HS-27A (cell line): ENCODE measurements at places on chromosomes 6 and 20.

DNA sequence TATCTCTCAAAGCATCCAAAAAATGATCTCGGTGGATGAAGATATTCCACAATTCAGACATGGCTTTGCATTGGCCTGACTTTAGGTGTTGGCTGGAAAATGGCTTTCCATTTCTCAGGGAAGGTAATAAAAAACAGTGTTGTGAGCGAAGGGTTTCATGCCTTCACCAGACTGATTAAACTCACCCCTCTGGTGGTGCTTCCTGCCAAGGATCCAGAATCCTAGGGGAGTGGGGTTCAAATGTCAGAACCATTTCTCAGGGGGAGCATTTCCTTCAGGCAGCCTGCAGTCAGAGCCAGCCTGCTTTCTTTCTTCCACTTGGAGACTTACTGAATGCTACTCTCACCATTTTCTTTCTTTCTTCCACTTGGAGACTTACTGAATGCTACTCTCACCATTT is 45.7 kb upstream of the SMIM28 start:
- no peak for DNase-seq

DNA sequence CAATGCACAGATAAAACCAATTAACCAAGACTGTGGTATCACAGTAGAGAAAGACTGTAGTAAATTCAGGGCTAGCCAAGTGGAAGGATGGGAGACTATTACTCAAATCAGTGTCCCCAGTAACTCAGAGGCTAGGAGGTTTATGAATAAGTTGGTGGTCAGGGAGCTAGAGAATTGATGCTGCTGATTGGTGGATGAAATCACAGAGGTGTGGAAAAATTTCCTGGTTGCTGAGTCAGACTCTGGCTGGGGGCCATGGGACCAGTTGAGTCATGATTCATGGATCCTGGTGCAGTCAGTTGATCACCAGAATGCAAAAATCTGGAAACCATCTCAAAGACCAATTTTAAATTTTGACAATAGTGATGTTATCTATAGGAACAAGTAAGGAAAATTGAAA is 555.9 kb downstream of the C6orf118 start:
- DNase-seq: no peak

- no peak for DNase-seq
Observed at GRCh38 chr6:48024956-48025355, 86.0 kb downstream of the PTCHD4 start.

- DNase-seq: no peak
Observed at GRCh38 chr20:44683263-44684046, 31.7 kb upstream of the CCN5 start.

- DNase-seq: no peak
Observed at GRCh38 chr6:68013780-68014515, 621.1 kb upstream of the ADGRB3 start.

DNA sequence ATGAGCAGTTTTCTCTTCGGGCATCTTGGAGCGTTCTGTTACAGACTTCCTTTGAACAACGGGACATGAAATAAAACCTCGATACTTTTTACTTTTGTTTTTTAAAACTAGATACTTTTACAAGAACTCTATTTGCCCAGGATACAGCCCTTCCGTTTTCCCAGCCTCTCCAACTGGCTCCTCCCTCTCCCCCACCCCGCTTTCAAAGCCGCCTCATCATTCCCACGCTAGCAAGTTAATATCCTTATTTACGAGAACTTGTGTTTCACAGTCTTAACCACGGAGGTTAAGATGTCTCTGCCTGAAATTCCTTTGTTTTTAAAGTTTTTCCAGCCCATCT is 241 bp upstream of the CFAP206 start:
- no peak for DNase-seq

DNA sequence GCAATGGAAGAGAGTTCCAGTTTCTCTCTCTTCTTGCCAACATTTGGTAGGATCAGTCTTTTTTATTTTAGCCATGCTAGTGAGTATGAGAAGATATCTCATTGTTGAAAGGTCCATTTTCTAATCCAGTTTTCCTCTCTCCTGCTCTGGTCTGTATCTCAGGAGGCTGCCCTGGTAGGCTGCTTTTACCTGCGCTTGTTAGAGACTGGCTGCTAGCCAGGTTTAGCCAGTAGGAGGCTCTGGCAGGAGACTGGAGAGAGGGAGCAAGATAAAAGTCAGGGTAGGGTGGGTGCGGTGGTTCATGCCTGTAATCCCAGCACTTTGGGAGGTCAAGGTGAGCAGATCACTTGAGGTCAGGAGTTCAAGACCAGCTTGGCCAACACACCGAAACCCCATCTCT is 68.6 kb upstream of the FOXP4 start:
- no peak for DNase-seq

DNA sequence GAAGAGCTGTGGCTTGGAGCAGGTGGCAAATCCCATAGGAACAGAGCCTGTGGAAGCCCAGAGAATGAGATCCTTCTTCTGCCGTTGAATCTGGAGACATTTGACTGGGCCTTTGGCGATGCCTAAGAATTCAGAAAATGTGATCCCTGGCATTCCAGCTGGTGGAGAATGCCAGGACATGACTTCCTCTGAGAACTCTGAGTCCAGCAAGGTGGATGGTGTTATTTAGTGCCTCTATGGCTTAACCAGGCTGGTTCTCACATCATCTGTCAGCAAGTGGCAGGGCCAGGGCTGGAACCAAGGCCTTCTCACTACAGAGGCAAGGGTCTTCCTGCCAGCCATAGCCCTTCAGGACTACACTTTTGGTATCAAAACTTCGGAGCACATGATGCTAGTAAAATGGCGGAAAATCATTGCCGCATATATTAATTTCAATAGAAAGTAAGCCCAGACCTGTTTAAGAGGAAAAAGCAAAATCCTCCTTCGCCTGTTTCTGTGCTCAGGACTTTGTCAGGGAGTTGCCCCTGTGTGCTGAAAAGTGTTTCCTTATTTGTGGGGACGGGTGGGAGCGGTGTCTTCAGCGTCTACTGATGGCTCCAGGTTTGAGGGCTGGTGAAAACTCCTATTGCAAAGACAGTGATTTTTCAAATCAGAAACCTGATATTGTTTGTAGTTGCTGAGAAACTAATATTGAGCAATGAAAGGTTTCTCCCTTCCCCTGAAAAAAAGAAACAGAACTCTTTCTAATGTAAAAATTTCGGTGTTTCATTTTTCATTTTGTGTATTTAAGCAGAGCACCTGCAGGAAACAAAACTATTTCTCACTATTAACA is 23.9 kb downstream of the DUSP22 start:
- DNase-seq: no peak

DNA sequence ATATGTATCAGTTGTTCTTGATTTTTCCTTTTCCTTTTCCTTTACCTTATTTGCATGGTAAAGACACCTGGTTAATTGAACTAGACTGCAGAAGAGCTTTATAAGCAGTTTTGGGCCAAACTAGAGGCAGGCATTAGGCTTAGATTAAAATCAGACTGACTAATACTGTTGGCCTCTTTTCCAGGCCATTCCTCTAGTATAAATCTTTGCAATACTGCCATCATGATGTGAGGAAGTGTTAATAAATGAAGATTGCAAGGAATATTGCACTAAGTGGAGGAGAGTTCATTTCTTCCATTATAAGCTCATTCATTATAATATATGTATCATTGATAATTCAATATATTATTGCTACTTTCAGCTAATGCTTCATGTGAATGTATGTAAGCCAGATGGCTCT is 163.8 kb downstream of the MMUT start:
- peak; percentile 7 for DNase-seq

DNA sequence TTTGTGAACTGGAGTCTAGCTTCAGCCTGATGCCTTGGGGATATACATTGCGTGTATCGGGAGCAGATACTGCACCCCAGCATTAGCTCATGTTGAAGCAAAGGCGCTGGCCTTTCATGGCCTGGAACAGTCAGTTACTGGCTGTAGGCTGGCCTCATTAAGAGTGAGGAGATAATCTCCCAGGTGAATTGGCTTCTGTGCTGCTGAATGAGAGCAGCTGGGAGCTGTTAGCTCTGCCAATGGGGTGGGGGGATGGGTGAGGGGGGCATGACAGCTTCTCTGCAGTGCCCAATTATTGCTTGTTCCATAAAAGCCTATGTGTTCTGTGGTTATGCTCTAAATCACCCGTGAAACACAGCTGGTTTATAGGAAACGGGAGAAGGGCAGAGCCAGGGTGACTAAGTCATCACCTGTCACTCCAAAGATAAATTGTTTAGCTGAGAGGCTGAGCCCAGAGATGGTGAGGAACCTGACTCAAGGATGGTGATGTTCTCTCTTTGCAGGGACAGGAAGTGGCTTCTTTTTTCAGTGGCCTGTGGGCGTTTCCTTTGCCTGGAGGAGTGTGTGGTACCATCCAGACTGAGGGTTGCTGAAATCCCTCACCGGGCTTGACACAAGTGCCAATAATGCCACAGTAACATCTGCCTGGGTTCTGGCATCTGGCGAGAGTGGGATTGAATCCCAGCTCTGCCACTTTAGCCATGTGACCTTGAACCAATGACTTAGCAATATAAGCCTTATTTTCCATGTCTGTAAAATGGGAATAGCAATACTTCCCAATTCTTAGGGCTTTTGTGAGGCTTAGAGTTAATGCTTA is 170.8 kb downstream of the BCAS1 start:
- DNase-seq: no peak

GRCh38 chr6:22621701-22622100 is 52.3 kb downstream of the HDGFL1 start:
- DNase-seq: no peak

GRCh38 chr6:130376936-130377335 is 11.1 kb downstream of the TMEM200A start:
- DNase-seq: no peak

- DNase-seq: peak; percentile 40
Observed at GRCh38 chr20:5863040-5863833, 87.1 kb downstream of the TRMT6 start.

DNA sequence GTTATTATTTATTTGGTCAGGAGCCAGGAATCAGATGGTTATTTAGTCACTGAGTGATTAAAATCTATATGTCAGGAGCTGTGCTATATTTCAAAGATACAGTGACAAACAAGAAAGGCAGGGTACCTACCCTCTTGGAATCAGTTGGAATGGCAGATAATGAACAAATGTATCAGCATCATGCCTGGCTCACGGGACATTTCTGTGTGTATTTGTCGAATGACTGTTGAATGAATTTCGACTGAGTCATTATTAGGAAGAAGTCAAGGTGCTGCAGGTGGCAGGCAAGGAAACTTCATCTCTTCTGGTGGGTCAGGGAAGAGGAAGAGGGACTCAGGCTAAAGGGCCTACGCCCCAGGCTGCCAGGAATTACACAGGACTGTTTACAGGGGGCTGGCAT is 13.6 kb downstream of the PKIG start:
- no peak for DNase-seq

- DNase-seq: no peak
Observed at GRCh38 chr6:5517796-5518195, 256.5 kb downstream of the FARS2 start.

DNA sequence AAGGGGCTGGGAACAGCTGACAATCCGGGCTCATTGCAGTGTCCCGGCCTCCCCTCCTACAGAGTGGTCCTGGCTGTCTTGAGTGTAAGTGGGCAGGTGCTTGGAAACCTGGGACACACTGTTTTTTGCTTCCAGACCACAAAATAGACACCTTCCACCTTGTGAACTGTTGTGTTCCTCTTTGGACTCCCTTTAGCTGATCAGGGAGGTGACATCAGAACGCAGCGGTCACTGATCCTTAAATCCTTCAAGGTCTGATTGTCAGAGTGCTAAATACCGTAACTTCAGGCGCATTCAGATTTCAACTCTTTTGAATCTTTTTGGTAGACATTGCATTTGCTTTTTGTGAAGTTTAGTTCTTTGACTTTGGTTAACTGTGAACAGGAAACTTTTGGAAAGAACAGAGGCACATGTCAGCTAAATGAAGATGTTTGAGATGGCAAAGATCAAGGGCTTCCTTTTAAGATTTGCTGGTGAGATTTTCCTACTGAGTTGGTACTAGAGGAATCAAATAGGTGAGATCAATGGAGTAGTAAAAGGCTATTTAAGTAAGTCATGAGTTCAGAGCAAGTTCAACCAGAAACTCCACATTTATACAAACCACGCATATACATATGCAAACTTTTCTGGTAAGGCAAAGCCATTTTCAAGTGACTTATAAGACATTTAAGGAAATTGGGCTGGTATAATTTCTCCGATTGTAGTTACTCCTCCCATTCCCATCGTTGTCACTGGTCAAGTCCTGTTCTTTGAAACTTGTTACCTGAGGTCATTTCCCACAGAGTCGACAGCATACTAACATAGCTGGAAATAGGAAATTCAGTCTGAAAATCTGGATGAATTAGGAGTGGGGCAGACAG is 6.3 kb downstream of the PPP1R3G start:
- no peak for DNase-seq

DNA sequence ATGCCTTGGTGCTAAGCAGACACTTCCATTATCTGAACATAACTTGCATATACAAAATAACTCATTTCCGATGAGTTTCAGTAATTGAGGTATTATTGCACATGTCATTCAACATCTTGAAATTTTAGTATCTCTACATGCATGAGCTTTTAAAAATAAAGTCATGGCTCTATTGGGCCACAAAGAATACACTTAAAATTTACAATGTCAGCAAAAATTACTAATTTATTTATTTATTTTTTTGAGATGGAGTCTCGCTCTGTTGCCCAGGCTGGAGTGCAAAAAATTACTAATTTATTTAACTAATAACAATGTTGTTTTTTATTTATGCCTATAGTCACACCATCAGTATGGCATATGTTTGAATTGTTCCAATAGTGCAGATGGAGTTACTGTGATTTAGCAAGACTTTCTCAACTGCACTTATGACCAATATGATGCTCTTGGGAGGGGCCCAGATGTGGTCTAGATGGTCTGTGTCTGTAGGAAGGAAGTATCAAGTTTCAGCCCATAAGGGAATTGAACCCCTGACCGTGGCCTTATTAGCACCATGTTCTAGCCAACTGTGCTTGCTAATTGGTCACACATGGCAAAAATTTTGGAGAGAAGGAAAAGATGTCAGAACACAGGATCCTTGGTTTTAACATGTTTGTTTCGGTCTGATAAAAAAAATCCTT is 370.7 kb upstream of the TSHZ2 start:
- no peak for DNase-seq

GRCh38 chr6:1720620-1721322 is 111.1 kb downstream of the FOXC1 start:
- no peak for DNase-seq

DNA sequence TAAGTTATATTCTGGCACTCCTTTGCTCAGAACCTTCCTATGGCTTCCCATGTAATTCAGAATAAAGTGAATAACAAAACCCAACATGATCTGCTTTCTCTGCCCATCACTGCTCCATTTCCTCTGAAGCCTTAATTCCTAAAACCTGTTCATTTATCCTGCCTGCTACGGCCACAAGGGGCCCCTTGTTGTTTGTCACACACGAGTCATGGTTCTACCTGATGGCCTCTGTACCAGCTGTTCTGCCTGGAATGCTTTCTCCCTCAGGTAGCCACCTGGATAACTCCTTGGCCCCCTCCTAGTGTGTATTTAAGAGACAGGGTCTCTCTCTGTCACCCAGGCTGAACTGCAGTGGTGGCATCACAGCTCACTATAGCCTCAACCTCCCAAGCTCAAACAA is 26.8 kb downstream of the ERGIC3 start:
- DNase-seq: no peak

DNA sequence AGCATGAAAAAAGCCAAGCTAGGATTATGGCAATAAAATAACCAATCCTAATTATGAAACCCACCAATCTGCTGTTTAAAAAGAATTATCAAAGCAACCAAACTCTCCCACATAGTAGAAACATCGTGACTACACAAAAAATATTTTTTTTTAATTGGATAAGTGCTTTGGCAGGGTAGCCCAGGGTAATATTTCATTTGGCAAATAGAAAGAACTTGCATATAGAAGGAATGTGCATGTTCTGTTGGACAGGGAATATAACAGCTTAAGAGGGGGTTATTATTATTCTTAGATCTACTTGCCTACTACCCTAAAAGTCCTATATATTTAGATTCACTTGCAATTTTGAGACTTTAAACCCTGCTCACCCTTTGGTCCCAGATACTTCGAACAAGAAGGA is 972 bp downstream of the GSTA3 start:
- DNase-seq: no peak
